ENCODE measurements at places on chromosomes 2 and 18. TPM values are rescaled to one million over a fixed set of nuclear protein-coding genes. Genes with fewer than 3 reads are reported as not detected.

The HTR2B gene
- total RNA-seq, result 11.7 TPM

The TNS1 gene
- 164 TPM for total RNA-seq

The RIT2 gene
- not detected for total RNA-seq

The MAP4K4 gene
- total RNA-seq, result 312 TPM

The IL1RL1 gene
- total RNA-seq, result 0.22 TPM

The SERPINB12 gene
- total RNA-seq, result not detected

The PLGLB1 gene
- 1.0 TPM for total RNA-seq

The NEB gene
- total RNA-seq, result 0.29 TPM

The SLC5A7 gene
- total RNA-seq, result not detected

The POTEF gene
- not detected for total RNA-seq

The WDR35 gene
- total RNA-seq, result 15.5 TPM

The CPO gene
- not detected for total RNA-seq

The PSMA8 gene
- total RNA-seq, result not detected

The LCT gene
- not detected for total RNA-seq

The LRP1B gene
- 0.29 TPM for total RNA-seq

The HJURP gene
- total RNA-seq, result 56.3 TPM

The TACR1 gene
- total RNA-seq, result 0.29 TPM

The CNGA3 gene
- total RNA-seq, result not detected

The CYS1 gene
- 0.14 TPM for total RNA-seq

Measured in placental pericyte (primary cell).